Renal cortex interstitium (tissue), 15 donors: ENCODE measurements at places on chromosomes 4 and X. TPM values are rescaled to one million over a fixed set of nuclear protein-coding genes. Genes with fewer than 3 reads are reported as not detected.

Gene TEC
- polyA plus RNA-seq, result 3.1 TPM

Gene SRD5A3
- polyA plus RNA-seq, result 20.8 TPM

Gene UNC5C
- polyA plus RNA-seq, result 43.8 TPM

Gene DNAAF6
- 0.06 TPM for polyA plus RNA-seq

Gene ZNF41
- polyA plus RNA-seq, result 11.6 TPM

- DNase-seq, result no peak
Observed at GRCh38 chr4:39883646-39884045, 94.1 kb downstream of the PDS5A start.

- no peak for DNase-seq
Observed at GRCh38 chrX:72021975-72022374, 109.7 kb downstream of the RTL5 start.

GRCh38 chrX:100650841-100651240 lies 6.8 kb downstream of the SRPX2 start:
- no peak for DNase-seq

GRCh38 chrX:75366861-75367260 lies 93.0 kb downstream of the UPRT start:
- DNase-seq, result no peak

GRCh38 chr4:40046311-40046980 lies 10.2 kb upstream of the N4BP2 start:
- DNase-seq, result no peak

- no peak for DNase-seq
Observed at GRCh38 chr4:180285796-180286195, 1957.4 kb upstream of the TENM3 start.

- DNase-seq, result peak; percentile 49
Observed at GRCh38 chrX:123764967-123765871, 32.4 kb upstream of the THOC2 start.

- DNase-seq, result no peak
Observed at GRCh38 chr4:18103876-18104605, 82.5 kb upstream of the LCORL start.

DNA sequence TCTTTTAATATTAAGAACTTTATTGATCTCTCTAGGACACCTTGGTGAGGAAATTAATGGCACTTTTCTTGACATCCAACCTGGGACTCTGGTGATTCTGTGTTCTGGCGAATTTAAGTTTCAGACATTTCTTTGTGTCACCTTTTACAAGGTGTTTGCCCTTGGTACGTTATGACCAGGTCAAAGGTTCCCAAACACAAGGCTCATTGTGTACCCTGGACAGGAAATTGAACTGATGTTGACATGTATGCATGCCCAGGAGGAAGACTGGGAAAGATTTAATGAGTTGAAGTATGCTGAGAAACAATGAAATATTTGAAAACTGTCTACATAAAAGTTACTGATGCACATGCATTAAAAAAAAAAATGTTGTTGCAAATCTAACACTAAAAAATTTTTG lies 22.1 kb downstream of the NIPAL1 start:
- DNase-seq, result no peak

- DNase-seq, result no peak
Observed at GRCh38 chr4:24765376-24765988, 29.9 kb upstream of the SOD3 start.
